ENCODE measurements at places on chromosomes 3 and 15.

DNA sequence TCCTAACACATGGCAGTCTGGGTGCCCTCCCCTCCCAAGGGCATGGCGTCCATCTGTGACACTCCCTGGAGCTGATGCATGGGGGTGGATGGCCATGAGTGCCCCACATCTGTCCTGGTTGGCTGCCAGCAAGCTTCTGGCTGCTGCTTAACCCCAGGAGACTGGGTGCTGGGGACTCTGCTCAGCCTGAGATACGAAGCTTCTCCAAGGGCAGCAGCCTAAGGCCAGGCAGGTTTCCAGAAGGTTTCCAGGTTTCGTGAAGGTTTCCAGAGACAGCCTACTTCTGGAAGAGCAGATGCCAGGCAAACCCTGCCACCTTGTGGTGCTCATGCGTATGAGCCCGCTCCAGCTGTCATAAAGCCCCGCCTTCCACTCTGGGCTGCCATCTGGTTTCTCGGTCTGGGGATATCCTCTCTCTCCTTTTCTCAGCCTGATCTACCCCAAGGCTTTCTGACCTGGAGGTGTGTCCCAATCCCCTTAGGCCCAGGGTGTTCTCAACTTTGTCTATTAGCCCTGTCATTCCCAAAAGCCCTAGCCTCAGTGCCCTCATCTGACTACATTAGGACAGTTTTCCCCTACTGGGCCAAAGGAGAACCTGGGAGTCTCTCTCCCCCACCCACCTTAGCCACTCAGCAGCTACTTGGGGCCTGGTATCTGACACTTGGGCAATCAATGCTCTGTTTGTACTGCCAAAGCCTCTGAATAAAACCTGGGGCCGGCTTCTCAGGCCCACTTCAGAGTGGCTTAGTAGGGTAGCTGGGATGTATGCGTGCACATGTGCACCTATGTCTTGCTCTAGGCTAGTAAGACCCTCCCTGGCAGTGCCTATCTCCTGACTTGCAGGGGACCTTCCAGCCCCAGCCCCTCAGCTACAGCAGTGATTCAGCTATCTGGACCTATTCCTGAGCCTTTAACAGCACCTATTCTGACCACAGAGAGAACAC lies 12.0 kb downstream of the MRPL46 start:
- DNase-seq = peak; percentile 9

GRCh38 chr3:177005718-177006405 lies 191.4 kb downstream of the TBL1XR1 start:
- DNase-seq = no peak

- DNase-seq = no peak
Observed at GRCh38 chr3:122687298-122687697, 6.7 kb downstream of the PARP14 start.

GRCh38 chr3:14823910-14824629 lies 5.3 kb downstream of the FGD5 start:
- no peak for DNase-seq

DNA sequence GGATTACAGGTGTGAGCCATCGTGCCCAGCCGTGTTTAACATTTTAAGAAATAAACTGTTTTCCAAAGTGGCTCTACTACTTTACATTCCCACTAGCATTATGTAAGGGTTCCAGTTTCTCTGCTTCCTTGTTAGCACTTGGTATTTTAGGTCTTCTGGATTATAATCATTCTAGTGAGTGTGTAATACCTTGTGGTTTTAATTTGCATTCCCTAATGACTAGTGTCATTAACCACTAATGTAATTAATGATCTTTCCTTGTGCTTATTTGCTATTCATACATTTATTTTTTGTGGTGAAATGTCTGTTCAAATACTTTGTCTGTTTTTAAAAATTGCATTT lies 30.7 kb downstream of the ARIH2 start:
- DNase-seq = no peak

DNA sequence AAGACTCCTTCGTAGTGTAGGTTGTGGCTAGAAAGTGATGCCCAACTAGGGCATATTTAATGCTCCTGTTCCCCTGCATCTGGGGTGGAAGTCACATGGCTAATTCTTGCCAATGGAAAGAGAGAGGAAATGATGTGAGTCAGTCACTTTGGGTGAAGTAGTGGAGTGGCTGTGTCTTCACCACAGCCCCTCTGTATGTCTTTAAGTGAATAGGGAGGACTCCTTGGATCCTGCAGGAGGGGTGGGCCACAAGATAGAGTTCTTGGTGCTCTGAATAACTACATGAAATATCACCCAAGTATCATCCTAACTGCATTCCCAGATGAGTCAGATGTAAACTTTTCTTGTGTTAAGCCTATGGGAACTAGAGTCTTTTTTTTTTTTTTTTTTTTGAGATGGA lies 17.8 kb upstream of the MB21D2 start:
- no peak for DNase-seq

- DNase-seq = no peak
Observed at GRCh38 chr3:112979244-112979832, 4.4 kb upstream of the CD200R1 start.

Data from amygdala (tissue), 56 donors.